Right ventricle myocardium inferior (tissue), 1 donor: ENCODE measurements at places on chromosomes 12 and 14. TPM values are rescaled to one million over a fixed set of nuclear protein-coding genes. Genes with fewer than 3 reads are reported as not detected.

MYO1H gene
- total RNA-seq, result 0.16 TPM

G2E3 gene
- total RNA-seq, result 6.9 TPM

- no peak for DNase-seq
Observed at GRCh38 chr12:21453312-21453852, 15.9 kb downstream of the PYROXD1 start.

DNA sequence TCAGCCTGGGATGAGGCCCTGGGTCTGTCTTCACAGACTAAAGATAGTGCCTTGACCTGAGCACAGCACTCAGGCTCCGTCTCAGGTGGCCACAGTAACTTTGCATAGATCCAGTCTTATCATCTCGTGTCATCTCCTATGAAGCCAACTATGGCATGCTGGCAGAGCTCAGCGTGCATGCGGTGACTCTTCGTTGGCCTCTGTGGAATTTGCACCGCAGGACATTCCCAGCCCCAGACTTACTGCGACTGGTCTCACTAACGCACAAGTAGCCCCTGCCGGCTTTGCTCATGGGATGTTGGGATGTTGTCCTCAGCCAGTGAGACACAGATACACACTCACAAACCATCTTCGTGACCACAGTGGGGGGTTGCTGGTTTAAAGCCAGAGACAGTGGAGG is 199.6 kb downstream of the CHST11 start:
- no peak for DNase-seq
